ENCODE measurements at places on chromosomes 2 and 18.

DNA sequence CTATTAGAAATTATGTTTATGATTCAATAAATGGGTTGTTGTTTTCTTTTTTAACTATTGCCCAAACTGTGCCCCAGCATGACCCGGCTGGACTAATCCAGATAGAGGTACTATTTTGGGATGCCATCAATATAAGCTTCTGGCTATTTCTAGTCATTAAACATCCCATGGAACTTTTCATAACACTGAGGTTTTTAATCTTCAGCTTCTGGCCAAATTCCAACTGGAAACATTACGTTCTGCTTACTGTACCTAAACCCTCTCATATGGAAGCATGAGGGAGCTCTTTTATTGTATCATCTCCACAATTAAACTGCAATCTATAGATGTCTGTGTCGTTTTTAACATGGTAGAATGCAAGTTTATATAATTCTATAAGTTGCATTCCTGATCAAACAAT is 674.7 kb downstream of the ARHGAP15 start:
- DNase-seq, result no peak

DNA sequence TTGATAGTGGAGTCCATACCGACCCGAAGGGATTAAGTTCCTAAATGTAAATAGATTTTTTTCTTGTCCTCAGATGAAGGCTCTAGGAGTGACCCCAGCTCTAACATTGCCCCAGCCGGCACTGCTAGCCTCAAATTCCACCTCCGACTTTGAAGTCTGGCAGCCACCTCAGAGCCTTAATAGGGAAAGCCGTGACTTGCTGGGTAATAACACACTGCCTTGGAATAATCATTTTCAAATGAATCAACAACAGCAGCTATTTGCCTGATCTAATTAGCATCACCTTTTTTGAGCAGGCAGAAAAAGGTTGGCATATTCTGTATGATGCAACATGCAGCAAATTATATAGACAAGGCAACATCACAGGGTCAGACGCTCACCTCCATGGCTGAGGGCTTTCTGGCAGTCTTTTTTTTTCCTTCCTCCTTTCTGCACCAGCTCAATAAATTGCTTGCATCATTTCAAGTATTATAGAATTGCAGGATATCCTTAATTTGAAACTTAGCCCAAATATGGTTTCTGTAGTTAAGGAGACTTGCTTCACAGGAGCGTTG is 276.5 kb upstream of the ATP5MC3 start:
- DNase-seq, result no peak

- DNase-seq, result no peak
Measured at GRCh38 chr18:70641156-70641775, 352.4 kb downstream of the SOCS6 start.

DNA sequence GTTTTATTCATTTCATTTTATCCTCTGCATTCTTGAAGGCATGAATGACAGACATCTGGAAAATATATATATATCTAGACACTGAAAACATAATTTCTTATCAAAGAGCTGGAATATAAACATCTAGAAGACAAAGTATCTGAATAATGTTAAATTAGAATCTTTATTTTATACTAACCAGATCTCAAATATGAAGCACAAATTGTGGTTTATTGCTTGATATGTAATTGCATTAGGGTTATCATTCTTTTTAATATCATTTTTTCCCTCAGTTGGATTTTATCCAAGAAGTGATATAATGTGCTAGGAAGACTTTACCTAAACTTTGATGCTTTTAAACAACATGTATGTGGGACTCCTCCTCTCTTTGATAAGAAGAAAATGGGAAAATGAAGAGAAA is 331.2 kb downstream of the ARHGAP15 start:
- DNase-seq, result no peak

GRCh38 chr2:238955648-238956531 is 108.0 kb downstream of the TWIST2 start:
- DNase-seq, result no peak

DNA sequence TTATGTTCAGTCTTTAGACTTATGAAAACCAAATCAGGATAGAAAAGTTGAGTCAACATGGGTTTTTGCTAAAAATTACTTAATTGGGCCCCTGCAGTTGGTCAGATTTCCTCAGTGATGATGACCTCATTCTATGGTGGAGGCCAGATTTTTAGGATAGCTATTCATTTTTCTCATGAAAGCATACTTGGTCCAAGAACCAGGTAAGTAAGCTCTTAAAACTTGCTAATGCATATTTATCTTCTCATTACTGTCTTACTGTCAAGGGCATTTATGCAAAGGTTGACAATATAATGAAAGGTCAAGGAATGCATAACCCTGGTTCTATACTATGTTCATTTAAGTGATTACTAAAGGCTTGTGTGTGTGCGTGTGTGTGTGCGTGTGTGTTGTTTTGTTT is 650.6 kb downstream of the SATB2 start:
- DNase-seq, result no peak

DNA sequence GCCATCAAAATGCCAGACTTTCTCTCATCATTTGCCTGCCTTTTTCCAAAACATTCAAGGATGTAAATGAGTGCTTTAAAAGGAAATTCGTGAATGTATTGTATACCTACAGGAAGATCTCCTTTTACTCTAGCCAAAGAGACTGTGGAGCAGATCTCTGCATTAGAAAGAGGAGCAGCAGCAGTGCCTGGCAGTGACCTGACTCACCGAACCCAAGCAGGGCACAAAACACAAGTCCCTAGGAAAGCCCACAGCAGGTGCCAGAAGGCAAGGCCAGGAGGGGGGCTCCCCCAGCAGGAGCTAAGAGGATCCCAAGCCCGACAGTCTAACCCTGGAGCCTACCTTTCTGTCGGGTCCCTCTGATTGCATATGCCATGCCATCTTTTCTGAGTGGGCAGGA is 47.9 kb downstream of the L3MBTL4 start:
- DNase-seq, result no peak

DNA sequence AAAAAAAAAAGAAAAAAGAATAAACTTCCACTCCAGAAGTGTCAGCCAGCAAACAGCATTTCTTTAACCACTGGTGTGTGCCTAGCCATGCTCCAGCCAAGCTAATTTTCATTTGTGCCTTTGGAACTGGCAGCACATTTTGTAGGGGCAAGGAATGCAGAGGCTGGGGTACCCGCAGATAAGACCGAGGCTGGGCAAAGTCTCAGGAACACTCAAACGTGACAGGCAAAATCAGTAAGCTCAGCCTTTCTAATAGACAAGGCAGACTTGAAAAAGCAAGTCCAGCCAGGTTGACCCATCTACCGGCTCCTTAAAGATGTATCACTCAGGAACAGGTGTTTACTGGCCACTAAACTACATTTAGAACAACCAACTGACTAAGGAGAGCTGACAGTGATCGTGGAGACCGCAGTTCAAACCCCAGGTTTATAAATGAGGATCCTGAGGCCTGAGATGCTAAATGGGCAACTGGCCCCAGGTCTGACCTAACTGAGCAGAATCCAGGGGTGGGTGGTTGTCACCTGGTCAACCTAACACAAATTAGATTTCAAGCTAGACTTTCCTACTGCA is 16.7 kb downstream of the NFE2L2 start:
- no peak for DNase-seq

- no peak for DNase-seq
Measured at GRCh38 chr18:58364876-58365528, 263.9 kb downstream of the ALPK2 start.

DNA sequence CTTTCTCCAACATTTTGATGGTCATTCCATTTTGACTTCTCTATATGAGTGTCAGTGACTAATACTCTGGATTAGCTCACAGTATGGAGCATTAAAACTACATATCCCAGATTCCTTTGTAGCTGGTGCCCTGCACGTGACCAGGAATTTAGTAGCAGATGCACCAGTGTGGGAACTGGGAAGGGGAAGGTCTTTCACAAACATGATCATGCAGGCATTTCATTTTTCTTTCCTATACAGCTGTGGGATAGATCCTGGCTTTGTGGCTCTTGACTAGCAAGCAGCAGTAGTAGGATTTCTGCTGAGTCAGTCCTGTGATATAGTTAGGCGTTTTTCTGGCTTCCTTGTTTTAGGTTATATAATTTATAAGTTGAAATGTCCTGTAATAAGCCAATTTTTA is 971.0 kb upstream of the CDH2 start:
- DNase-seq, result no peak

GRCh38 chr2:67783026-67783425 is 279.8 kb downstream of the C1D start:
- no peak for DNase-seq

DNA sequence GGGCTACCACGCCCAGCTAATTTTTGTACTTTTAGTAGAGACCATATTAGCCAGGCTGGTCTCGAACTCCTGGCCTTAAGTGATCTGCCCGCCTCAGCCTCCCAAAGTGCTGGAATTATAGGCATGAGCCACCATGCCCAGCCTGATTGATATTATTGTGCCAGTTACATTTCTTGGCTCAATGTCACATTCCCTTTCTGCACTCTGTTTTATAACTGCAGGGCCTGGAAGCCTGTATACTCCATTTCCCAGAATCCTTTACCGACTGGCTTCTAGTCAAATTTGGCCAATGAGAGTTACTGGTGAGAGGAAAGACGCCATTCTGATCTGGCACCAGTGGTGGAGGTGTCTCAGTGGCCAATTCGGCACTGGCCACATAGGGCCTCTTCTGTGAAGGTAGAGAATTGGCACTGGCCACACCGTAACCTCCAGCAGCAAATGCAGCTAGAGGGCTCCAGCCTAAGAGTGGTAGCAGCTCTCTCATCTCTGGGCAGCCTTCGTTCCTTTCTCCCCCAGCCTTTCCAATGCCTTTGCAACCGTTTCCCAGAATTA is 16.9 kb upstream of the CFAP36 start:
- DNase-seq, result no peak

DNA sequence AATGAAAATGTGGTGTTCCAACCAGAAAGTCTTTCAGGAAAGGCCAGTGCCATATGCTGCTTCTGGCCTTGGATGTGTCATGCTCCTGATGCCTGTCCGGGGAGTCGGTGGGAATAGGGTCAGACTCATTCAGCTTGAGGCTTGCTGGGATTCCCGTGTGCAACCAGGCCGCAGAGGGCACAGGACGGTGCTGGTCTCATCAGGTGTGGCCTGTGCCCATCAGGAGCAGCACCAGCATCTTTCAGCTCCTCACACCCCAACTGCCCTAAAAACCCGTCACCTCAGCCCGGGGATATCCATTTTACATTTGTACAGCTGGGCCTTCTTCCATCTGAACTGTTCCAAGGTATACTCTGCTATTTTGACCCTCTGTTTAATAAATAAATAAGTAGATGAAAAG is 13.3 kb upstream of the CNNM3 start:
- no peak for DNase-seq

DNA sequence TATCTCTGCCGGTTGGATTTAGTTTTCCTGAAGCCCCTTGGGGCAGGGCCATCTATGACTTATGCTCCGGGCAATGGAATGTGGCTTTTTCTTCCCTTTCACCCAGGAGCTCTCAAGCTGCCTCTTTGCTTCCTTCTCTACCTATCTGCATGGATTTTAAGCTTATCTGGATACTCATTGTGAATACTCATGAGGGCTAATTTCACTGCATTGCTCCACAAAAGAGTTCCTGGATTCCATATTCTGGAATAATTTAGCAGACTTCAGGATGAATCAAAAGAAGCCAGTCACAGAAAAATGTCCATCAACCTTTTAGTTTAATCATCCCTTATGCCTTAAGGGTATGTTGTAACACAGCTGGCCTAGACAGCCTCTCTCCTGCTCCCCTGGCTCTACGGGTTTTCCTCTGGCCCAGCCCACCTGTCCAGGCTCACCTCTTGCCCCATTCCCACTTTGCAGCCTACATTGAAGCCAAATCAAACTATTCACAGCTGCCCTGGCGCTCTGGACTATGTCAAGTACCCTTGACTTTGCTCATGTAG is 122.8 kb upstream of the RMDN2 start:
- DNase-seq, result no peak

DNA sequence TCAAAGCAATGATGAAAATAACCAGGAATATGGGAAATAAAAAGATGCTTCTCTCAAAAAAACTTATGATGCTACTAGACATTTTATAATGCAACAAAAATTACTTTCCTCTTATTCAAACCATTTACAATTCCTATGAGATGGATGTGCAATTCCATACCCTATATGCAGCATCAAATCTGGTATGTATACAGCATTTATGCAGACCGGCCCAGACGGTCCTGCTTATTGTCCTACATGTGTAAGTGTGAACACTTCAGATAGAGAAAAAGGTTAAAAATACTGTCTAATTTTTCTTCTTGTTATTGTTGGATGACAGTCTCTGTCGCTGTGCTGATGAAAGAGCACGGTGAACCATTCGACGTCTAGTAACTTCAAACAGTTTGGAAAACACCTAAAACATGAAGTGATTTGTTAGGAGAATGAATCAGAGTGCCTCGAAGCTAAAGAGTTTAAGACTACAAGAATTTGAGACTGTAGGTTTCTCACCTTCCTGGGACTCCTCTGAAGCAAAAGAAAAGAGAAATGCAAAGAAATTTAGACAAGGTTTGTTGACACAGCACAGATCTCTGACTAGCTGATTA is 80.8 kb downstream of the ATL2 start:
- DNase-seq, result no peak

DNA sequence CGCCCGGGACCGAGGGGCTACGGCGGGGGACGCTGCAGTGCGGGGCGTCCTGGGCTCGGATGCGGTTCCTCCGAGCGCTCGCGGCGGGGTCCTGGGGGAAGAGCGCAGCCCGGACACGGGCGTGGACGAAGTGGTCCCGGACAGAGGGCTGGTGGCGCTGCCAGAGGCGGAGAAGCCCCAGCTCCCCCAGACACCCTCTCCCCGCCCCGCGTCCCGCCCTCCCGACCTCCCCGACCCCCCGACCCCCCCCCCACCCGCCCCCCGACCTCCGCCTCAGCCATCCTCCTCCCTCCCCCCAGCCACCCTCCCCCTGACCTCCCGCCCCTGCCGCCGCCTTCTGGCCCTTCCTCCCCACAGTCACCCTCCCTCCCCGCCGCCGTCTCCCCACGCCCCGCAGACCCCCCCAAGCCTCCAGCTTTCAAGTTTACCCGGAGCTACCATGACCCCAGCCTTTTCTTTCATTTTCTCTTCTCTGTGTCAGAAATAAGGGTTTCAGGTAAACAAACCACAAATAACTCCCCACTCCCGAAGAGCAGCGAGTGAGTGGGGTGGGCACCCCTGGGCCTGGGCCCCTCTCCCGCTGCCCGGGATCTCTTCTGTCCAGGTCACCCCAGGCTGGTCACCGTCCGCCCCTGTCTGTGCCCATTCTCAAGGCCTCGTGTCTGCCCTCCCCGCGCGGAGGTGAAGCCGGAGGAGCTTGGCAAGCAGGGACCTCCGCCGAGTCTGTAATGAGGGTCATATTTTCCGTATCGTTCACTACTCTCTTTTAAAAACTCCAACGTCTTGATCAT is 5.1 kb downstream of the NFATC1 start:
- DNase-seq, result peak; percentile 63

DNA sequence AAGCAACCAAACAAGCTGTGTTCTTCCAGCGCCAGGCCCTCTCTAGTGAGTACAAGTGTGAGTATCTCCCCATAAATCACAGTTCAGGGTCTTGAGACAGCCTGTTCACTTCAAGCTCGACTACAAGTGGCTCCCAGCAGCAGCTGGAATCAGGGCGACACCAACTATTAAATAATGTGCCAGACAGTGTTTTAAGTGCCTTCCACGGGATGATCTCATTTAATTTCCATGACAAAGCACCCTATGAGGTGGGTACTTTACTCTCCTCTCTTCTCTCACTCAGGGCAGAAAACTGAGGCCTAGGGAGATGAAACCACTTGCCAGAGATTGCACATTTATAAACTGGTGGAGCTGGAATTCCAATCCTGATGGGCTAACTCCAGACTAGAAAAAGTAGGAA is 2.6 kb upstream of the FAM136A start:
- no peak for DNase-seq
